ENCODE measurements at places on chromosomes 4 and X. TPM values are rescaled to one million over a fixed set of nuclear protein-coding genes. Genes with fewer than 3 reads are reported as not detected.

GRCh38 chrX:105006996-105007395, 213.5 kb downstream of the TEX13A start:
- DNase-seq, result no peak

GRCh38 chr4:141654098-141654497, 17.7 kb downstream of the IL15 start:
- DNase-seq, result peak; percentile 75

DNA sequence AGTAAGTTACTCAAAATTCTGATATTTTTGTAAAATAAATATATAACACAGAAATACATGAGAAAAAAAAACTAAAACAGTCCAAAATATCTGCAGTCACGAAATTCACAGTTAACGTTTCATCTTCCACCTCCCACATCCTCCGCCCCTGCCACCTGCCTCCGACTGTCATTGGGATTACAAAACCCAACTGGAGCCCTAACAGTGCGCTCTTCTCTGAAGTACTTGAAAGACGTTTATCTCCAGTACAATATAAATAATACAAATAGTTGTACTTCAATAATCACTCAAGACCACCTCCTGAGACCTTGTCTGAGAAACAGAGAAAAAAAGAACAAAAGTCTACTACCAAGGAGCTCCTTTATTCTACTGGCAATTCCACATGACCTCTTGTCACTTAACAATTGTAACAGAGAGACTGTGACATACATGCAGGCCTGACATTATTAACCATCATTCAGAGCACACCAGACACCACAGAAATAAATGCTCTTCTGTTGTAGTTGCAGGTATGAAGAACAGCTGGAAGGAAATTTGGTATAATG, 280.6 kb downstream of the PPP3CA start:
- DNase-seq, result no peak

GRCh38 chrX:79138658-79139241, 5.7 kb upstream of the GPR174 start:
- DNase-seq, result no peak

GRCh38 chr4:91280551-91281290, 1023.0 kb upstream of the GRID2 start:
- no peak for DNase-seq

- no peak for DNase-seq
Observed at GRCh38 chrX:23840674-23841073, 57.7 kb downstream of the SAT1 start.

DNA sequence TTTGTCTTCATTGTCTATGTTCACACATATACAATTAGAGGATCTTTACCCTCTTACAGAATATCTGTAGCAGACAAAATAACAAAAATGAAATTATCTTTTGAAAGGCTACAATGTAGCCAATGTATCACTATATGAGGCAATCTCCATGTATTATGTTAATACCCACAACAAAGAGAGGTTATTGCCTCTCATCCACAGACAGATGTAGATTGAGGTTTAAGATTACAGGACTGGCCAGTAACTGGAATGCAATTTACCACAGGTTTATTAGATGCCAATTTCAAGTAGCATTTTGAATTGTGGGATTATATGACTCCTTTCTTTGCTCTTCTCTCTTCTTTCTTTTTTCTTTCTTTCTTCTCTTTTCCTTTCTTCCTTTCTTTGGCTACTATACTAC, 242.6 kb downstream of the ANKRD50 start:
- DNase-seq, result no peak

- no peak for DNase-seq
Observed at GRCh38 chr4:85362550-85362949, 112.4 kb upstream of the ARHGAP24 start.

DNA sequence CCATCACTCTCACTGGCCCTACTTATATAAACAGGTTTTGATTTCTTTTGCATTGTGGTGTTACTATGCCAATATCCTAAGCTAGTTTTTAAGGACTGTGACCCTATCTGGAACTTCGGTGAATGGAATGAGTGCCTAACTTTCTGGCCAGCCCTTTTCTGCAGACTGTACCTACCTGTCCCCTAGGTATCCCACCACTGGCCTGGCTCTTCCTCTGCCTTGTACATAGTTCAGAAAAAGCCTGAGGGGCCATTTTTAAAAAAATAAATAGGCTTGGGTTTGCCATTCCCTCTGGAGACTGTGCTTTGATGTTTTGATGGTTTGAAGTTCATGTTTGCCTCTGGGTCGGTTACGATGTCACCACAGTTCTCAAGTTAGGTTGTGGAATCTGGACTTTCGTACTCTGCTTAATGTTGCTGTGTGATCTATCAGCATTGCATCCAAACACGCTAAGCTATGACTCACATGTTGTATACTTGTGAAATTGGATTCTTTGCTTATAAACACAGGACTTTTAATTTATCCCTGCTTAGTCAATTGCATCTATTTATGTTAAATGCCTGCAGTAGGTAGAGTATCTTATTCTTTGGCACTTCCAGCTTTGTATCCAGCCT, 182.0 kb downstream of the ANKRD50 start:
- DNase-seq, result no peak

DNA sequence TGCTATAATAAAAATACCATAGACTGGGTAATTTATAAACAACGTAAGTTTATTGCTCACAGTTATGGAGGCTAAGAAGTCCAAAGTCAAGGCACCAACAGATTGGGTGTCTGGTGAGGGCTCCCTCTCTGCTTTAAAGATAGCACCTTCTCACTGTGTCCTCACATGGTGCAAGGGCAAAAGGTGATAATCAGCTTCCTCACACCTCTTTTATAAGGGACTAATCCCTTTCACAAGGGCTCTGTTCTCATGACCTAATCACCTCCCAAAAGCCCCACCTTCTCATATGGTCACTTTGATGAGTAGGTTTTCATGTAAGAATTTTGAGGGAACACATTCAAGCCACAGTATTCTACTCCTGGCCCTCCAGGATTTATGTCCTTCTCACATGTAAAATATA, 641.7 kb upstream of the ATOH1 start:
- no peak for DNase-seq

DNA sequence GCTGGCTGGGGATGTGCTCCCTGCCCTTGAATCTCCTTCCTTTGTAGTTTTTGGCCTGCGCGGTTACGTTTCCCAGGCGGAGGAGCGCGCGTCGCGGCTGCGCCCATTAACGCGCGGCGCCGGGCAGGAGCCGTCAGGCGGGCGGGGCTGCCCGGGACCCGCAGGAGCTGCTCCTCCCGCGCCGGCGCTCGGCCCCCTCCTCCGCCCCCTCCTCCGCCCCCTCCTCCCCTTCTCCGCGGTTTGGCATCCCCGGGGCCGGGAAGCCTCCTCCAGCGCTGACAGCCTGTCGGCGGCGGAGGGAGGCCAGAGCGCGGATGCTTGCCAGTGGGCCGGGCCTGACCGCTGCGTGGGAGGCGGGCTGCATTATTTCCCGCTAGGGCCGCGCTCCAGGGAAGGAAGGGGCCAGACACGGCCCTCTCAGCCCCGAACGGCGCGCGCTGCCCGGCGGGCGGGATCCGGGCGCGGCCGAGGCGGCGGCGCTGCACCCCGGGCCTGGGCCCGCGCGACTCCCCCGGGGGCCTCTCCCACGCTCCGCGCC, at the start of gene DCLK2:
TSS of gene DCLK2 (plus strand) at position 405 of the 538 bp plus-strand sequence. CDS start 583 bp downstream, outside the sequence.
- DNase-seq, result peak; percentile 71

- DNase-seq, result peak; percentile 12
Observed at GRCh38 chr4:21476757-21477156, 471.8 kb downstream of the KCNIP4 start.

DNA sequence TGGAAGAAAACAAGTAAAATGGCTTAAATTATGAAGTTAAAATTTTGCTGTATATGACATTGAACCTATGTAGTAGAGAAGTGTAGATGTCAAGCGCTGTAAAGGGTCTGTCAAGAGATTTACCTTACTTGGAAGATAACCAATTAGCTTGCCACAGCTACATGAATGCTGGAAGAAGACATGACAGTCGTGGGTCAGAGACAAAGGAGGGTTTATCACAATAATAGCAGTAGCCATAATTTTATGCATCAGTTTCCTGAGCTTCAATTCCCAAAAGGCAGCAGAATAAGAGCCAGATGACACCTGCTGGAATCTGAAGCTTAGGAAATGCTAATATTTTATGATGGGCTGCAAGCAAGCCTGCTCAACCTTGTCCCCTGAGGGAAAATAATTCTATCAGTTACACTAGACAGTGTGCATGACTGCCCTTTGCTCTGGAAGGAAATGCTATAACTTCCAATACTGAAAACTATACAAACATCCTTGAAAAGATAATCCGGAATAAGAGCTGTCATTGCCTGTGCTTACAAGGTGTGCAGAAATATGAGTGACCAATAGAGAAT, 292.9 kb downstream of the PRDM5 start:
- no peak for DNase-seq

- peak; percentile 28 for DNase-seq
Observed at GRCh38 chrX:17242470-17242869, 132.5 kb upstream of the NHS start.

GRCh38 chr4:20353646-20354045, 101.9 kb downstream of the SLIT2 start:
- no peak for DNase-seq

- no peak for DNase-seq
Observed at GRCh38 chr4:96713271-96713850, 873.5 kb downstream of the PDHA2 start.

DNA sequence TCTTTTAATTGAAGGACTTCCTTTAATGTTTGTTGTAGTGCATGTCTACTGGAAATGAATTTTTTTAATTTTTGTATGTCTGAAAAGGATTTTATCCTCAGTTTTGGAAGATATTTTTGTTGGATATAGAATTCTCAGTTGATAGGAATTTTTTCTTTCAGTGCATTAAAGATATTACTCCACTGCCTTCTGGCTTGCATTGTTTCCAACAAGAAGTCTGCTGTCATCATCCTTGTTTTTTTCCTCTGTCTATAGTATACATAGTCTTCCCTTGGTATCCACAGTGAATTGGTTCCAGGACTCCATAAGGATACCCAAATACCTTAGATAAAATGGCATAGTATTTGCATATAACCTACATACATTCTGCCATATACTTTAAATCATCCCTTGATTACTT, 33.5 kb downstream of the SCD5 start:
- no peak for DNase-seq

GRCh38 chrX:50815120-50815519, 1.1 kb upstream of the SHROOM4 start:
- peak; percentile 66 for DNase-seq

DNA sequence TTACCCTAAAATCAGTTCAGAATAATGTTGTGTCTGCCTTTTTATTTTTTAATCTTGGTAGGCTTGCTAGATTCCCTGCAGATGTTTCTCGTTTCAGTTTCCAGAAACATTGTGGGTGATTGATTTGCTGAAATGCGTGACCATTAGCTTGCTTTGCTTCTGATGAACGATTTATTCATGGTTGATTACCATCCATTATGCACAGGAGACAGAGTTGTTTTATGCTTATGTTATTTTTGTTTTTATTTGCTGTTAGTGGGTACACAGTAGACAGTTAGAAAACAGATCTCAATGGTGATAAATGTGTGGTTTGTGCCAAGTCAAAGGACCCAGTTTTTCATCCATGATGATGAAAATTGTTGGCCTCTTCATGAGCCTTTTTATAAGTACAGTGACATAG, 455.6 kb upstream of the BOD1L1 start:
- DNase-seq, result no peak

DNA sequence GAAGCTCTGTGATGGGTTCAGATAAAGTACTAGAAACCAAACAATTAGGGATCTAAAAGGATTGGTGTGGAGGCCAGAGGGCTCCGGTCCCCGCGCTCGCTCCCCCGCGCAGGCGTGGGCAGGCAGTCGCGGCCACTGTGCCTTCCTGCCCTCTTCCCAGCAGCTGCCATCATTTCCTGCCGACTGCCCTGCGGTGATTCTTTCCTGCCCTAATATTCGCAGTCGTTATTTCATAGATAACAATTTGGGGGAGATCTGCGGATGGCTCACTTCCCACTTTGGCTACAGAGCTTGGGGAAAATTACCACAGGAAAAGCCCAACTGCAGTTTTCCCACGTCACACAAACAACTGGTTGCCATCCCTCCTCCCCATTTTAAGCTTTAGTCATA, 2.2 kb downstream of the GRIA2 start:
- no peak for DNase-seq

DNA sequence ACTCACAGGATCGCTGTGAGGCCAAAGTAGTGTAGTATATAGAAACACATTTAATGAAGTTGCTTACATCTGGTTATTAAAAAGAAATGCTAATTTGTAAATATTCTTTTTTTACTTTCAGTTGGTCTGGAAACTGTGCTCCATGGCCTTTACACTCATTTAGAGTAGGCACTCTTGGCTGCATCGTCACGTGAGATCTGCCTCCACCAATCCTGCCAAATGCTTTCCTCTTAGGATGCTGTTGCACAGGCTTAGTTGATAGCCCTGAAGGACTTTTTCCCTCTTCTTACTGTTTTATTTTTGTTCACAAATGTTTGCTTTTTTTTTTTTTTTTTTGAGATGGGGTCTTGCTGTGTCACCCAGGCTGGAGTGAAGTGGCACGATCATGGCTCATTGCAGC, 6.3 kb downstream of the CPE start:
- DNase-seq, result no peak

DNA sequence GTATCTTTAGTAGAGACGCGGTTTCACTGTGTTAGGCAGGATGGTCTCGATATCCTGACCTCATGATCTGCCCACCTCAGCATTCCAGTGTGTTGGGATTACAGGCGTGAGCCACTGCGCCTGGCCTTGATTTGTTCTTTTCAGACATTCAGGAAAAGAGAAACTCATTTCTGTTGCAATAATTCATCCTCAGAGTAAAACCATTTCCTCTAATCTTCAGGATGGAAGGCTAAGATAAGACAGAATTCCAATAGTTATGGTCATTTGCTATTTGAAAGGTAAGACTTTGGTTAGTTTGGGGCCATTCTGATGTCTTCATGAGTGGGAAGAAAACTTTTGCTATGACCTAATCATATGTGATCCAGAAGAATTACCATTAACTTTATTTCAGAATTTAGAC, 83.0 kb downstream of the LRP2BP start:
- DNase-seq, result no peak

GRCh38 chr4:6928081-6928480, 18.5 kb downstream of the TBC1D14 start:
- no peak for DNase-seq

Gene TMEM255A
- not detected for total RNA-seq

Gene FAAH2
- not detected for total RNA-seq

Gene H2BW2
- total RNA-seq, result not detected

Gene FAM114A1
- total RNA-seq, result 21.9 TPM

Gene FMR1NB
- not detected for total RNA-seq

Gene TIGD4
- 0.35 TPM for total RNA-seq

Gene TEX13C
- total RNA-seq, result 0.14 TPM

Gene OTUD6A
- not detected for total RNA-seq

Gene DGAT2L6
- total RNA-seq, result not detected

Gene MAOB
- total RNA-seq, result not detected

Gene SERTM2
- total RNA-seq, result 0.20 TPM
